Stimulated activated CD8-positive, alpha-beta memory T cell treated with anti-CD3 and anti-CD28 coated beads, Interleukin-15, amount 100 ng/mL, for 48 hours (primary cell): ENCODE measurements at places on chromosomes 5 and 9.
A peak's percentile ranks its signal among the peaks of the same experiment; 100 is the strongest.

DNA sequence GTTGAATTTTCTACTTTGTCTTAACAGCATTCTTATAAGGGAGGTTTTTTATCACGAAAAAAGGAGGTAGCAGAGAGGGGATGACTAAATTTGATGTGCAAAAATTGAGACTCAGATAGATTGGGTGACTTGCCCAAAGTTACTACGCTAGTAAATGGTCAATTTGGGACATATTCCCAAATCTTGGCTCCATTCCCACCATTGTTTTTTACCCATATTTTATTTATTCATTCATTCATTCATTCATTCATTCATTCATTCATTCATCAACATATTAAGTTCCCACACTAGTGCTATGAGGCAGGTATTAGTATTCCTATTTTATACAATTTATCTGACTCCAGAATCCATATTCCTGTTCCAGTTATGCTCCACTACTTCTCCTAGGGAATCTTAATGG lies 85.6 kb downstream of the HACD4 start:
- DNase-seq, result no peak

GRCh38 chr9:20135119-20135697 lies 346.4 kb upstream of the SLC24A2 start:
- no peak for DNase-seq

- DNase-seq, result no peak
Measured at GRCh38 chr5:73436535-73437100, 12.0 kb downstream of the FOXD1 start.

GRCh38 chr9:101849102-101849707 lies 110.8 kb upstream of the GRIN3A start:
- no peak for DNase-seq

DNA sequence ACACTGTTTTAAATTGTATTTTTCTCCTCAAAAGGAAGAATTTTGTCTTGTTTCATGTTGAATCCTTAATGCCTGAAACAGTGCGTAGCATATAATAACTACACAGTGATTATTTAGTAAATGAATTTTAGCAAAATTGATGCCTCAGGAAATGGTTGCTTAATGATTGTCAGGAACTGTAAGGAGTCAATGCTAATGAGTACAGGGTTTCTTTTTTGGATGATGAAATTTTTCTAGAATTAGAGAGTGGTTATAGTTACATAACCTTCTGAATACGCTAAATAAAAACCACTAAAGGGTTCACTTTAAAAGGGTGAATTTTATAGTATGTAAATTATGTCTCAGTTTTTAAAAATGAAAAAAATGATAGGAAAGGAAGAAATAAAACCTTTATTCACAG lies 14.9 kb downstream of the FAM151B start:
- no peak for DNase-seq

GRCh38 chr9:116541402-116541801 lies 145.7 kb upstream of the TRIM32 start:
- no peak for DNase-seq

- DNase-seq, result peak; percentile 22
Measured at GRCh38 chr9:36995927-36996705, 38.0 kb downstream of the PAX5 start.

DNA sequence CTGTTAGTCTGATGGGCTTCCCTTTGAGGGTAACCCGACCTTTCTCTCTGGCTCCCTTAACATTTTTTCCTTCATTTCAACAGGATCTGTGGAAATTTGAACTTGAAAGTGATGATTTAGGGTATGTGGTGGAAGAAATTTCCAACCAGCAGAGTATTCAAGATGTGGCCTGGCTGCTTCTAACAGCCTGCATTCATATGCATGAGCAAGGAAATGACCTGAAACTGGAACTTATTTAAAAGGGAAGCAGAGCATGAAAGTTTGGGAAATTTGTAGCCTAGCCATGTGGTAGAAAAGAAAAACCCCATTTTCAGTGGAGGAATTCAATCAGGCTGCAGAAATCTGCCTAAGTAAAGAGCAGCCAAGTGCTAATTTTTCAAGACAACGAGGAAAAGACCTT lies 41.7 kb downstream of the UNC13B start:
- DNase-seq, result no peak

DNA sequence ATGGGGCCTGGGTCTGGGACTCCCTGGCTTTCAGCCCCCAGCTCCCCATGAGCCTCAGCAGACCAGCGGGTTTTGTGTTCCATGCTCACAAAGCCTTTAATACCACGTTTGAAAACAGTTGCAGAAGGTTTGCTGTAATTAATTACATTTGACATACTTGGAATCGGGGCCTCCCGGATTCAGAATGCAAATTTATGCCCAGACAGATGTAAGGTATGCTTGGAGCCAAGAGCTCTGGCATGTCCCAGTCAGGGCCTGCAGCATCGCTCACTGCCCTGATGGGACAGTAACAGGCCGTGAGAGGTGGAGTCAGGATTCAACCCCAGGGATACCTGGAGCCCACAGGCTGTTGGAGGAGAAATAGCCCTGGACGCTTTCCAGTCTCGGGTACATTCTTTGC lies 12.2 kb downstream of the ZNF618 start:
- no peak for DNase-seq

DNA sequence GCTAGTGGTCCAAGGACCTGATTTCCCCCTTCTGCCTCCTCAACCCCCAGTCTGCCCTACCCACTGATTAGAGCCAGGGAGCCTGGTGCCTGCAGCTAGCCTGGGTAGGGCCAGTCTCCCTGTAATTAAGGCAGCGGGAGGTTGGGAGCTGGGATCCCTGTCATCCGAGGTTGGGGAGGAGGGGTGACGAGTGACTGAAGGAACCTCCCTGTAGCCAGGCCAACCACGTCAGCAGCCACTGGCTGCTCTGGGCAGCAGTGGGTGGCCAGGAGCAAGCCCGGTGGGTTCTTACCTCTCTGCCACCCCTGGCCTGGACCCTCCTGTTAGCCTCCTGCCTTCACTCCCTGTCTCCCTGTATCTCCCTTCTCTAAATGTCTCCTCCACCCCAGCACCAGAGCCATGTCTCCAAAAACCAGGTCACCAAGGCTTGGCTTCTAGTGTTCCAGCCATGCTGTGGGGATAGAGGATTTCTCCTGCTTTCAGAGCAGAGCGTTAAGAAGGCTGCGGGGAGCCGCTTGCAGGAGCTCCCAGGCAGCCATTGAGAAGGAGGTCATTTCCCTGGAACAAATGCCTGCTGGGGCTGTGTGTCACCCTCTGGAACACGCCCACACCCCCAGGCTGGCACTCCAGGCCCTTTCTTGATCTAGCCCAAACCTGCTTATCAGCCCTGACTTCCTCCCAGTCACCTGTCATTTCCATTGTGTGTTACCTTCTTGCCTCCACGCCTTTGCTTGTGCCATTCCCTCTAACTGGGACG lies 65.0 kb upstream of the GGTA1 start:
- DNase-seq, result no peak

- DNase-seq, result no peak
Measured at GRCh38 chr5:181194489-181195248, 10.3 kb downstream of the TRIM7 start.

DNA sequence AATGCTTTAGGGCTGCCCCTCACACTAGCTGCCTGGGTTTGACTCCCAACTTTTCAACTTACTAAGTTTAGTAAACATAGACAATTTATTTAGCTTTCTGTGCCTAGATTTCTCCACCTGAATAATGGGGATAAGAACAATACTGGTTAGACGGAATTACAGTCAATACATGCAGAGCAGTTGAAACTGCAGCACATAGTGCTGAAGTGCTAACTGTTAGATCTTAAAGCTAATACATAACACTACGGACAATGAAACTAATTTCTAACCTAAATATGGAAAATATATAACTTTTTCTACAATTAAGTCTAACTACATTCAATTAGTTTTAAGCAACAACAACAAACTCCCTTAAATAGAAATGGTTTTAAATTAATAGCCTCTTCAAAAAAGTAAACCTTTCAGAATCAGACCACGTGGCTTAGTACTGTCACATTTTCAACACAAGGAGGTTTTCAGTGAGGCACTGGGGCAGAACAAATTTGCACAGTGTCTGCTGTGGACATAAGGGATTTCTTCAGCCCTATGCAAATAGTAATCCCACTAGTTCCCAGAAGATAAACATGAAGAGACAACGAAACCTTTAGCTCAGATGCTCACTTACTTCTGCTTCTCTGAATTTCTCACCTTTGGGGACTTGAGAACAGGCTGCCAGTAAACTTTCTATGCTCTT lies 293.4 kb downstream of the EDIL3 start:
- DNase-seq, result no peak

DNA sequence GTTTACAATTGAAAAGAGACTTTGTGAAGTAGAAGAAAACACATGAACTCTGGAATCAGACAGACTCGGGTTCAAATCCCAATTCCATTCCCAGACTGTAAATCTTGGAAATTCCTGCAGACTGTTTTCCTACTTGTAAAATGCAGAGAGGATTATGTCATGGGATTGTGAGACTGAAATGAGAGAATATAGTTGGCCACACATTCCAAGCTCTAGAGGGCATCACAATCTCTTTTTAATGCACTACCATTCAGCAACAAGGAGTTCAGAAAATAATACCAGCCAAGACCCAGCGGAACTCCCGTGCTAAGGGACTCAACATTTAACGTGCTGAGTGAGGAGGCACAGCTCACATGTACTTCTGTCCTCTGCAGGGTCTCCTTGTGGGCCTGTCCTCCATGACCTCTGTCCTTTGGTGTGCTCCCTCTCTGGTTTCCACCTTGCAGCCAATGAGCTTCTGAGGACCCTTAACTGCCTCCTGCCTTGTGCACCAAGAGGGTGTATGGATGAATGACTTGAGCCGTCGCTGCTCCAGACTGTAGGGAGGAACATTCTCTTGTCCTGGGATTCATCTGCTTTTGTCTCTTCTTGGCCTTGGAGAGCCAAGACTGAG lies 263.5 kb downstream of the NTRK2 start:
- no peak for DNase-seq

- DNase-seq, result no peak
Measured at GRCh38 chr5:104494083-104494482, 931.5 kb upstream of the NUDT12 start.

DNA sequence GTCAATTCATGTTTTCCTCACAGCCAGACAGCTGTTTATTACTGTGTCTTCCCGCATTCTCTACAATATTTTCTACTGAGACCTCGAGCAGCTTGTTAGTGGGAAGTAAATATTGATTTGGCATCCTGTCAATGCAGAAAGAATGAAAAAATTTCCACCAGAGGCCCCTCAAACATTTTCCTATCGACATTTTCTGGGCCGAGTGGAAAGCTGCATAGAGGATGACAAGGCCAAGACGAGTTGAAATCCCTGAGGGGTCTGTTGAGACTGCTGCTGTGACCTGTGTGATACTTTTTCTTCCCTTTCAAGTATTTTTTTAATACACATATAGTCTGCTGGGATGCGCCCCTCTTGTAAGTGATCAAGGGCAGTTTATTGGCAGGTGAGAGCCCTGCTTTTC lies 91.4 kb upstream of the SH3GL2 start:
- no peak for DNase-seq

- DNase-seq, result no peak
Measured at GRCh38 chr5:173612948-173613347, 3.5 kb downstream of the BOD1 start.

- no peak for DNase-seq
Measured at GRCh38 chr5:13591621-13592020, 352.9 kb downstream of the DNAH5 start.

DNA sequence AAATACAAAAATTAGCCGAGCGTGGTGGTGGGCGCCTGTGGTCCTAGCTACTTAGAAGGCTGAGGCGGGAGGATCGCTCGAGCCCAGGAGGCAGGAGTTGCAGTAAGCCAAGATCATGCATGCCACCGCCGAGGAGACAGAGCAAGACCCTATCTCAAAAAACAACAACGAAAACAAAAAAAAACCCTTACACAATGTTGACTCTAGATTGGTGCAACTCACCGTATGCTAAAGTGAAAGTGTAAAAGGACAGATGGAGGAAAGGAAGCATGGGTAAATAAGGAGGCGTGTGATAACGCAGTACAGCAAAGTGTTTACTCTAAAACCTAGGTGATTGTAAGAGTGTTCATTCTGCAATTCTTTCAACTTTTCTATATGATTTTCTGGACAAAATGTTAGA lies 15.9 kb upstream of the RUFY1 start:
- no peak for DNase-seq

DNA sequence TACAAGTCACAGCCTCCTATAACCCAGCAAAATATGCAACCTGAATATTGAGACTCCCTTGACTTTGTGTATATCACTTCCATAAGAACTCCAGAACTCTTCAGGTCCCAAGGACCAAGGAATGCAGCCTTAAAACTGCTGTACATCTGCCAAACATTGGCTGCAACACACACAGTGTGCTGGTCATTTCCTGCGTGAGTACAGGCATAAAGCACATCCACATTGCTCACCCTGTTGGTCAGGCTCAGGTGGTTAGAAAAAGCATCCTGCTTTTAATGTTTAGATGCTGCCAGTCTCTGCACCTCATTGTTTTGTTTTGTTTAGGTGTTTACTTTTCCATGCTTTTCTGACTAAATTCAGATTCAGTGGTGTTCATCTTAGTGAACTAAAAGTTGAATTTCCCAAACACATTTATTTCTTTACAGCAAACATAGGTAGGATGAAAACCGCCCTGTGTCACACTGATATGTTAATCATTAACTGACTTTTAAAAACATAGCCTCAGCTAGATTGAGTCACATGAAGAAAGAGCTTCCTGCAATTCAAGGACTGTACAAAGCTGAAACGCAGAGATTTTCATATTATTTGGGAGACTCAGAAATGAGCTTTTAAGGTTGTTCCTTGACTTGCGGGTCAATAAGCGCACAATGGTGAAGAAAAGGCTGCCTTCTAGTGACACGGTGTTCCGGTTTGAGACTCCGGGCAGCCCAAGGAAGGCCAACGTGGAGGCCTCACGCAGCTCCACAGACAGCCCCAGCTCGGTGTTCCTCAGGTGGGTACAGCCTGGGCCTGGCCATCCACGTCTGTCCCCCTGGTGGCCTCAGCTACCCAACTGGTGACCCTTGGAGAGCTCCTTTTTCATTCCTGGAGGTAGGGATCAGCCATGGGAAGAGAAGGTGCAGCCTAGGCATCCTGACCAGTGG lies 52.2 kb upstream of the GRAMD2B start:
- DNase-seq, result no peak

DNA sequence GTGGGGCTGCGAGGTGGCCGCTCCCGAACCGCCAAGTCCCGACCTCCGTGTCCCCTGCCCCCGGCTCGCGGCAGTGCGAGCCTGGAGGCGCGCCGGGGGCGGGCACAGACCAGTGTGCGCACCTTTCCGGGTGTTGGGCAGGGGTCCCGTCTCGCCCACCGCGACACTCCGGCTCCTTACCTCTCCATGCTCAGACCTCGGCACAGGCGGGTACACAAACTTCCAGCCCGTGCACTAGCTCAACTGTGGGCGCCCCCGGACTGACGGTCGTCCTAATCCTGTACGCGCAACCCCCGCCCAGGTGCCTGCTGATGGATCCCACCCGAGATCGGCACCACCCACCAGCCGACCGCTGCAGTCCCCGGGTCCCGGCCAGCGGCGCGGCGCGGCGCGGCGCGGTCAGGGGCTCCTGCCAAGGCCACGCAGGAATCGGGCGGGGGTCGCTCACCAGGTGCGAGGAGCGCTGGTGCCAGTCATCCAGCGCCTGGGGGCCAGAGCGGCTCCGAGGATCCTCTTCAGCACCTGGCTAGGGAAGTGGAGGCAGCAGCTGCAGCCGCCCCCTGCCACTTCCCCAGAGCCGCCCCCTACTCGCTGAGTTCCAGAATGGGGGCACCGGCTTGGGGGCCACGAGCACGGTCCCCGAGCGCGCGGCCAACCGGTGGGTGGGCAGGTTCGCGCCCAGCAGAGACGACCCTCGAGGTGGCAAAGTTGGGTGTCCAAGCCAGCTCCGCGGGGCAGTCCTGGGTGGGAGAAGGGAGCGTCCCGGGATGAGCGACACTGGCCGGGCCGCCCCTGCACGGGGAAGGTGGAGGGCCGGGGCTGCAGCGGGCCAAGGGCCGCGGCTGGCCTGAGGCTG lies 511 bp downstream of the SEMA5A start:
- no peak for DNase-seq

GRCh38 chr9:92538541-92538940 lies 2.8 kb upstream of the ECM2 start:
- no peak for DNase-seq
